ENCODE measurements at places on chromosomes 16 and 17.
A peak's percentile ranks its signal among the peaks of the same experiment; 100 is the strongest.

- DNase-seq: no peak
These were observed 10.3 kb upstream of the IL4R start for GRCh38 chr16:27303256-27304100.

DNA sequence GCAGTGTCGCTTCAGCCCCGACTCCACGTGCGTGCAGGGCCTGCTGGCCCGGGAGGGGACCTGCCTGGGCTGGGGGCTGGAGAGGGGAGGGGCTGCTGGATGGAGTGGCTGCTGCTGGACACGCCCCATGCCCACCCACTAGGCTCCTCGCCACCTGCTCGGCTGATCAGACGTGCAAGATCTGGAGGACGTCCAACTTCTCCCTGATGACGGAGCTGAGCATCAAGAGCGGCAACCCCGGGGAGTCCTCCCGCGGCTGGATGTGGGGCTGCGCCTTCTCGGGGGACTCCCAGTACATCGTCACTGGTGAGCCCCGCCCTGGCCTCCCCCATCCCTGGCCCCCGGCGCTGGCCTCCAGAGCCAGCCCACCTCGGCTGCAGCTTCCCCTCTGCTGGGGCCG is 2.4 kb downstream of the BRICD5 start:
- DNase-seq: no peak

GRCh38 chr17:63378411-63379375 is 67.4 kb downstream of the CYB561 start:
- DNase-seq: no peak

- DNase-seq: no peak
These were observed 945.8 kb downstream of the KCNJ2 start for GRCh38 chr17:71114911-71115668.

DNA sequence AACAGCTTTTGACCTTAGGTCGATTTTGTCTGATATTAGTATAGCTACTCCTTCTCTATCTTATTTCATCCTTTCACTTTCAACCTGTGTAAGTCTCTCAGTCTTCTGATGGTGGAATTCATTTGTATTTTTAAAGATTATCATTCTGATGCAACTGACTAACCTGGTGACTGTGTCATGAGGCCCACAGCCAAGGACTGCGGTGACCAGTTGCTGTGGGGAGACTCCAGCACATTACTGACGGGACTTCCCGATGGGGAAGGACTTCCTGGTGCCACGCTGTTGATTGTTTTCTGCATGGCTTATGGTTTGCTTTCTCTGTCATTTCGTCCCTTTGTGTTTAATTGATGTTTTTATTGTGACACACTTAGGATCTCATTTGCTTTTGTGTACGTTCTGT is 34.2 kb downstream of the RMI2 start:
- no peak for DNase-seq

DNA sequence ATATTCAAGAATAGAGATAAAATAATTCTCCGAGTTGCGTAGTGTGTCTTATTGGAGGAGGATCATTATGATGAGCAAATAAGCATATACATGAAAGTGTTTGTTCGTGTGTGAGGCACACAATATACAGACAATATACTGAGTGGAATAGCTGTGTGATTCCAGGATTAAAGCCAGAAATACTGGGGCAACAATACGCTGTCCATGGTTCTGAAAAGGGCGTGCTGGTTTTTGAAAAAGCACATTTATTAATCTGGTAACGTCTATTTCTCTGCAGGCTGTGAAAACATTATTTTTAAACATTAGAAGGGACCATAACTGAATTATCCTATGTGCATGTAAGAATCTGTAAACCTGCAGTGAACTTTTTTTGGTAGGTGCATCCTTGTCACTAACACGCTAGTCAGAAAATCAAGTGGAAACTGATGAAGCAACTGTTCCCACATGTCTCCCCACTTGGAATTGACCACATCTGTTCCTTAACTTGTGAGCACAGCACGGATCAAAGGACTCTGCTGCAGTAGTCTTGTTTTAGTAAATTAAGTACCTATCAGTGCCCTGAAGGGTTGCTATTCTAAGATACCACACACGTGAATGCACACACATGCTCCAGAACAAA is 346.0 kb downstream of the GRIN2A start:
- DNase-seq: peak; percentile 40

Measured in renal cortex interstitium (tissue), 15 donors.